ENCODE measurements at places on chromosomes 7 and 10.

GRCh38 chr7:74262639-74263398, 8.6 kb upstream of the RFC2 start:
- no peak for DNase-seq

- DNase-seq: no peak
Measured at GRCh38 chr10:125606414-125607010, 76.5 kb downstream of the TEX36 start.

- DNase-seq: no peak
Measured at GRCh38 chr7:71145906-71146901, 14.3 kb downstream of the GALNT17 start.

DNA sequence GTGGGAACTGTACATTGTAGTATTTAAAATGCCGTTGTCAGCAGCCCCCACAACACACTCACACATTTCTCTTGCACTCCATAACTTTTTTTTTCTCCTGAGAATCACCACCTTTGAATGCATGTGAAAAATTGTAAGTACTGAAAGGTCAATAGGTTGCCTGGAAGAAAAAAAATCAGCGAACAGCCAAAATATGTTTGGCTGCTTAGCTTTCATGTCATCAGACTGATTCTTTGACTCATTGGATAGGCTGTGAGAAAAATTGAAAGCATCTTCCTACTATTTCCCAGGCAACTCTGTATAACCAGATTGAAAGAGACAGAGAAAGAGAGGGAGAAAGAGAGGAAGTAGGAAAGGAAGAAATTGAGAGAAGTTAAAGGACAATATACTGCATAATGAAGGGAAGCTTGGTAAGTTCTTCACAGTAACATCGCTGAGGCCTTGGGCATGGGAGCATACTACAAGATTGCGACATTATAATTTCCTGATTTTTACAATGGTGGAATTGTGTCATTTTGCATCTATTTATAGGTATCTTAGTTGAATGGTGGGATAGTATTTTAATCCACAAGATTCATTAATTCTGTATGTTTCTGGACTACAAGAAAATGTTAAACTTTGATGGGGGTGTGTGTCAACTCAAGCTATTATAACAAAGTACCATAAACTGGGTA, 249.3 kb upstream of the KCND2 start:
- DNase-seq: no peak

- no peak for DNase-seq
Measured at GRCh38 chr10:71156436-71156835, 55.9 kb upstream of the UNC5B start.

GRCh38 chr7:7102906-7103305, 79.4 kb upstream of the C1GALT1 start:
- DNase-seq: no peak

GRCh38 chr7:33191340-33191739, 62.0 kb downstream of the BBS9 start:
- no peak for DNase-seq

DNA sequence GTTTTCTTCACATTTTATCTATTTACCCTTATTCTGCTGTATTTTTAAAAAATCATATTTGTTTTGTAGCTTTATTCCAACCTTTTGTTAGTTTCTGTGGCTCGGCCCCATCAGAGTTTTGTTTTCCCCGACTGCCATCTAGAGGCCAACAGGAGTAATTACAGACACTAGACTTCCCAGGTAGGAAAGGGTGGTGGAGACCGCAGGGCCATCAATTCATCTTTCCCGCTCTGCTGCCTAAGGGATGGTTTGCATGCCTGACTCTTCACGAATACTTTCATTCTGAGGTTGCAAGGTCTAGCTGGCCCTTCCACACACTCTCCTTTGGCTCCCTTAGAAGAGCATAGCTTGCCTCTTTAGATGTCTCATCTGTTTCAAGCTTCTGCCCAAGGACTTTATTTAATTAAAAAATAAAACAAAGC, 38.3 kb downstream of the LYZL2 start:
- peak; percentile 53 for DNase-seq

DNA sequence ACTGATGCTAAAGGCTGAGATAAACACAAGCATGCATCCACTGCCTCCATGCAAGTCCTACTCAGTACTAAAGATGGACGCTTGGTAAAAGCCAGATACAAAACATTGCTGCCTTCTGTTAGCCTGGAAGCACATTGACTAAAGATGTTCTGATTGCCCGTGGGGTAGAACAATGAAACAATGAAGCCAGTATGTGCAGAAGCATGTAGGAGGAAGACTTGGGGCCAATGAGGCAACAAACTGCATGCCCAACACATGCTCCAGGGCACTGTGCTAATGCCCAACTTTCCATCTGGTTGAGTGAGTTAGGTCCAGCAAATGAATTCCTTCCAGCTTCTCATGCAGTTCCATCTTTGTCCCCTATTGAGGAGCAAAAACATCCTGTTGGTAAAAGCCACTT, 1245.5 kb downstream of the GATA3 start:
- no peak for DNase-seq

GRCh38 chr7:11009631-11010030, 36.0 kb downstream of the PHF14 start:
- DNase-seq: no peak
